ENCODE measurements at places on chromosomes 16 and 17.
A peak's percentile ranks its signal among the peaks of the same experiment; 100 is the strongest.

DNA sequence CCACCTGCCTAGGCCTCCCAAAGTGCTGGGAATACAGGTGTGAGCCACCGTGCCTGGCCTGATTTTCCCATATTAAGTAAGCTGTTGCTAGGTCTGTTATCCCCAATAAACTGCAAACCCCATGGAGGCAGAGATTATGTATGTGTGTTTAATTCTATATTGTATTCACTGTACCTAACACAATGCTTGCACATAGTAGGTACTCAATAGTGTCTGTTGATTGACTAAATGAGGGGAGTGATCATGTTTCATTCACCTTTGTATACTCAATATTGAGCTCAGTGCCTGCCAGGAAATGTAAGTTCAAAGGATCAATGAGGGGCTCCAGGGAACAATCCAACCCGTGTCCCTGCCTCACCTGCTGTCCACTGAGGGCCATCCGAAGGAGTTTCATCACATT lies 14.6 kb upstream of the GGA2 start:
- DNase-seq, result no peak

- no peak for DNase-seq
Measured at GRCh38 chr16:17598968-17599367, 128.2 kb upstream of the XYLT1 start.

GRCh38 chr17:80919331-80920311 lies 72.0 kb upstream of the CHMP6 start:
- DNase-seq, result peak; percentile 15

DNA sequence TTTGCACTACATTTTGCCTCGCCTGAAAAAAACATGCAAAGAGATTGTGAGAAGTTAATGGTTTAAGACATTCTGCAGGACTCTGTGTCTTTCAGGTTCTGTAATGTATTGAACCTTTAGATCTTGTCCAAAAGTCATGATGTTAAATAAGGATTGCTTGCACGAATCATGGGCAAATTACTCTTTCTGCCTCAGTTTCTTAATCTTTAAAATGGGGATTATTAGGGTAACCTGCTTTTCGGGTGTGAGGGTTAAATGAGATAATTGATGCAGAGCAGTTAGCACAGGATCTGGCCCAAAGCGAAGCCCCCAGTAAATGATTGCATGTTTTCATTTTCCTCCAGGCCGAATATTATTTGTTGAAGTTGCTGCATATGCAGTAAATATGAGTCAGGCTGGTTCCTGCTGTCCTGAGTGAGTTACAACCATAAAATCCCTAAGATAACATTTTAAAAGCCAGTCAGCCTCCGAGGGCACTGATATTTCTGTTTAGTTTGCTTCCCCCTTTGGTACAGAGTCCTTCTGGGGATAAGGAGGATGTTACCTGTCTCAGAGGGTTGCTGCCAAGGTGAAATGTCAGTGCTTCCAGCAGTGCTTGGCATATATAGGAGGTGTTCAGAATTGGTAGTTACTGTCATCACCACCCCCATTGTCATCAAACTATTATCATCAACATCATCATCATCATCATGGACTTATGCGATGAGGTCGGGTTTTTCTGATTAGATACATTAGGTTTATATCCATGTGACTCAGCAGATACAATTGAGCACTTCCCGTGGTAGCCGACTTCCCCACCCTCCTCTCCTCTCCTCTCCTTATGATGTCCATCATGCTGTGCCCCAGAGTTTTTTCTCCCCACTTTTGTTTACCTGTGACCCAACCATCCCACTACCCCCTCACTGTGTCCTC lies 20.6 kb upstream of the ARHGAP17 start:
- DNase-seq, result no peak

- DNase-seq, result no peak
Measured at GRCh38 chr17:63447471-63448009, 1.4 kb upstream of the CYB561 start.

GRCh38 chr17:21530311-21530710 lies 154.2 kb downstream of the KCNJ12 start:
- DNase-seq, result no peak

- DNase-seq, result no peak
Measured at GRCh38 chr16:5000573-5001001, 33.1 kb downstream of the NAGPA start.

GRCh38 chr17:62692721-62693431 lies 65.4 kb downstream of the MRC2 start:
- no peak for DNase-seq

Measured in hepatocyte (in vitro differentiated cells).